ENCODE measurements at places on chromosomes 2 and 18.

DNA sequence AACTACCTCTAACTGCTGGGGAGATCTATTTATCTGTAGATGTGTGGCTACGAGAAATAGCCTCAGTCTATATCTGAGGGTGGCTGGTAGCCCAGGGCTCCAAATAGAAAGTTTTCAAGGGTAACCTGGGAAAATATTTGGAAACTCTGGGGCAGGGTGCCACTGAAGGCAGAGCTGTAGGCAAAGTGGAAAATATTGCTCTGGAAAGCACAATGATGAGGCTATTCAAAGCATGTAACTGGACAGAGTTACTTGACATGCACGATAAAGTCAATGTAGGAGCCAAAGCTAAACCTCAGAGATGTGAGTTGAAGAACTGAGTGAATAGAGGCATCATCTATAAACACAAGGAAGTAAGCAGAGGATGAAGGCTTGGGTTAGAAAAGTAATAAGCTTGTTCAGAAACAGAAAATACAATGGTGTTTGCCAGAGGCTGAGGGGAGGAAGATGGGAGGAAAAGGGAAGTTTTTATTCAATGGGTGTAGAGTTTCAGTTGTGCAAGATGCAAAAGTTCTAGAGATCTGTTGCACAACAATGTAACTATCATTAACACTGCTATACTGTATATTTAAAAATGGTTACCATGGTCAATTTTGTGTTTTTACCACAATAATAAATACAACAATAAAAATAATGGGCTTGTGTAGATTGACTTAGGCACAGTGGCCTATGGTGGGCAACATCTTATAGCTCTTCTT, 171.6 kb downstream of the MBD2 start:
- DNase-seq, result no peak

DNA sequence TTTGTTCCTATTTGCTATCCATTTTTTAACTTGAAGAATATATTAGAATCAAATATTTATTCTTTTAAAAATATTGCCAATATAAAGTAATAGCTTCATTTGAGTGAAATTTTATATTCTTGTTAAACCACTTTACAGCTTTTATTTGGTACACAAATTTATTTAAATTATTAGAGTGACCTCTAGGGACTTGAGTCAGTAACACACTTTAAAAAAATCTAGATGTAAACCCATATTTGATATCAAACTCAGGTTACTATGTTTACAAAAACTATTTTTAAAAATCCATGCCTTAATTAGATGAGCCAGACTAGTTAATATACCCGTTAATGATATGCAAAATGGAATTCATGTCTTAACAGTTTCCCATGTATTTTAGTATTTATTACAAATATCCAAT, 134.6 kb downstream of the MAP4K4 start:
- DNase-seq, result no peak

DNA sequence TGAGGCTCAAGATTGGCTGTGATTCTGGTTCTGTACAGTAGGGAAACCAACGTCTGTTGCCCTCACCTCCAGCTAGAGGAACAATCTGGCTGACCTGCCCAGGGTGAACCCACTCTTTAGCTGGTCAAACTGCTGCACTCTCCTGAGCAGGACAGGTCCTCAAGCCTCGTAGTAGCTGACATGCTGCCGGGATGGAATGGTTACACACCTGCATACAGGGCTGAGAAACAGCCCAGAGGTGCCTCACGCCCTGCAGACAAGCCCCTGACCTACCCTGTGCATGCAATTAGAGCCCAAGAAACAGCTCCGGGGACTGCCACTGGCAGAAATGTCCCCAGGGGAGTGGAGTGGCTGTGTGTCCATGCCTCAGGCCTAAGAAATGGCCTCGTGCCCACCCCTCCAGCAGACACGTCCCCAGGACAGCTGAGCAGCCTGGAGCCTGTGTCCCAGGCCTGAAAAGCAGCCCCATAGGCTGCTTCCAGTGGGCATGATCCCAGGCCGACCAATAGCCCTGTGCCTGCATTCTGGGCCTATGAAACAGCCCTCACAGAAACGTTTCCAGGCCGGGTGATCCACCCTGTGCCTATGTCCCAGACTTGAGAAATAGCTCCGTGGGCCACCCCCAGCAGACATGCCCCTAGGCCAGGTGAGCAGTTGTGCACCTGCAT, 25.4 kb downstream of the BOLL start:
- DNase-seq, result no peak

DNA sequence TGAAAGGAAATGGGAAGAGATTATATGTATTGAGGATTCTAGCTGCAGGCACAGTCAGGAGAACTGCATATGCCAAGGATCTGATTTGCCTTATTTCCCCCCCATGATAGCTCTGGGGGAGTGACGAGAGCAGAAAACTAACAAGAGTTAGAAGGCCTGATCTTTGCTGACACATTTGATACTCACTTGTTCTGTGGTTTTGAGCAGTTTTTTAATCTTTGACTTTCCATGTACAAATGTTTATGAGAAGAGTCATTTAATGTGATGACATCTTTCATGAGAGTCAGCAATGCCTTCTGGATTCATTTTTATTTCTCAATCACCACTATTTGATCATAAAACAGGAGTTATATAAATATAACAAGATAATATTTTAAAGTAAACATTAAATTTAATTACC, 12.7 kb upstream of the SERPINB7 start:
- no peak for DNase-seq

DNA sequence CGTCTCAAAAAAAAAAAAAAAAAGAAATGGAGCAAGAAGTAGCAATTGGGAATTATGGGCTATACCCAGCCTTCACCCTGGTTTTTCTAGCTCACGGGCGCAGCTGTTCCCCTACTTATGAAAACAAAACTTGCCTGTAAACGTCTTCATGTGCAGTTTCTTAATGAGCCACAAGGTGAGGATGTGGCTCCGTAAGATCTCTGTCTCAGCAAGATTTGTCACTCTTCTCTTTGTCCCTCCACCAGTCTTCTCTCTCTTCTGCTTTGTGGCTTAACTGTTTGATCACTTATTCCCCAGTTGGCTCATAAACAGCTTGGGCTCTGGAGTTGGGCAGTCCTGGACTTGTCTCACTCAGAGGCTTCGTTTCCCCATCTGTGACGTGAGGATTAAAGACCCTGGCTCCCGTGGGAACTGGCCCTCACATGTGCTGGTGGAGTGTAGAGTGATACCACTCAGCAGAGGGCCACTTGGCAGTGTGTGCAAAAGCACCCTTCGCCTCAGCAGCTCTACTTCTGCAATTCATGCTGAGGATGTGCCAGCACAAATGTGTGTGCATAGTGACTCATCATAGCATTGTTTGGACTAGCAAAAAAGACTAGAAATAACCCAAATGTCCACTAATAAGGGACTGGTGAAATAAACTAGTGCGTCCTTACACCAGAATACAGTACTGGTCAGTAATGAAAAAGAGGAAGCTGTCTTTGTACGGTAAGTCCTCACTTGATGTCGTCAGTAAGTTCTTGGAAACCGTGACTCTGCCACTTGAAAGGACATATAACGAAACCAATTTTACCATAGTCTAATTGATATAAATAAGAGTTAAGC, 8.7 kb downstream of the CEP68 start:
- peak; percentile 60 for DNase-seq

GRCh38 chr2:65213035-65213434, 14.6 kb upstream of the ACTR2 start:
- DNase-seq, result no peak

DNA sequence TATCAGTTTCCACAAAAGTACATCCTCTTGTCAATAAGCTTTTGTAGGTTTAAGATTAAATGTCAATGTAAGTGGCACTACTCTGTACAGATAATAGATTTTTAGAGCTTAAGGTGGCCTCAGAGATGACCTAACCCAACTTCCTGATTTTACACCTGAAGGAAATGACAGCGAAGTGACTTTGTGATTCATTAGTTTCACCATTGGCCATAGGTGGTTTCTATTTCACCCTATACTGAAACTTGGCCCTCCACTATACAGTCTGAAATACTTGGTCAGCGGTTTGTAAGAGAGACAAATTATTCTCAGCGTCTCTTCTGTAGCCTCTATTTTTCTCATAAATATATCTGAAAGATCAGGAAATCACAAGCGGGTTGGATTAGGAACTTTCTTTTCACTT, 330.4 kb upstream of the FAM98A start:
- no peak for DNase-seq

- peak; percentile 20 for DNase-seq
Observed at GRCh38 chr2:182980115-182980514, 58.1 kb downstream of the NCKAP1 start.

- no peak for DNase-seq
Observed at GRCh38 chr2:104769096-104769495, 84.8 kb upstream of the POU3F3 start.

GRCh38 chr2:145258903-145259579, 739.1 kb upstream of the ZEB2 start:
- DNase-seq, result peak; percentile 7

GRCh38 chr2:58540681-58541080, 299.6 kb upstream of the FANCL start:
- DNase-seq, result no peak

DNA sequence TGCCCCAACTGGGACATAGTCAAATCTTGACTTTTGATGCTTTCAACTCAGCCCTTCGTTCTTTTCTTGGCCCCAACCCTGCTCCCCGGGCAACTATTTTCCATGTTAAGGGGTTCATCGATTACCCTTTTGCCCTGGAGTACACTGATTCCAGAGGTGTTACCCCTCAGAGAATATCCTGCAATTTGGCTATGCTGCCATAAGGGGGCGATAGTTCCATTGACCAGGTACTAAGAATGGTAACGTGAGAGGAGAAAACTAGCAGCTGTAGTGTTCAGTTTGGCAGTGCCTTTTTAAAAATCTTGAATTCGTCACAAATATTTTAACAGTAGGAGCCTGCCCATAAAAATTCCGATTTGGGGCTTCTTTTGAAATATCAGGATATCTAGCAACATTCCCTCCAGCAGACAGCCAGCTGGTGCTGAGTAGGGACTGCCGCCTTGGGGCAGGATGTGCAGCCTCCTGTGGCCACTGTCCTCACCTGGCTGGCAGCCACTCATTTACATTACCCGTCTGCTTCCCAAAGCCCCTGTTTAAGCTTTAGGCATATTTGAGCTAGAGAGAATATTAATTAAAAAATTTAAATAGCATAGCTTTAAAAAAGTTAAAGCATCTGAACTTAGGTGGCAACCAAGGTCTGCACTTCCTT, 146.3 kb upstream of the SKOR2 start:
- DNase-seq, result no peak
